ENCODE measurements at places on chromosomes 2 and 18. TPM values are rescaled to one million over a fixed set of nuclear protein-coding genes. Genes with fewer than 3 reads are reported as not detected.

GRCh38 chr2:9135822-9136558, 70.6 kb upstream of the ASAP2 start:
- no peak for DNase-seq

DNA sequence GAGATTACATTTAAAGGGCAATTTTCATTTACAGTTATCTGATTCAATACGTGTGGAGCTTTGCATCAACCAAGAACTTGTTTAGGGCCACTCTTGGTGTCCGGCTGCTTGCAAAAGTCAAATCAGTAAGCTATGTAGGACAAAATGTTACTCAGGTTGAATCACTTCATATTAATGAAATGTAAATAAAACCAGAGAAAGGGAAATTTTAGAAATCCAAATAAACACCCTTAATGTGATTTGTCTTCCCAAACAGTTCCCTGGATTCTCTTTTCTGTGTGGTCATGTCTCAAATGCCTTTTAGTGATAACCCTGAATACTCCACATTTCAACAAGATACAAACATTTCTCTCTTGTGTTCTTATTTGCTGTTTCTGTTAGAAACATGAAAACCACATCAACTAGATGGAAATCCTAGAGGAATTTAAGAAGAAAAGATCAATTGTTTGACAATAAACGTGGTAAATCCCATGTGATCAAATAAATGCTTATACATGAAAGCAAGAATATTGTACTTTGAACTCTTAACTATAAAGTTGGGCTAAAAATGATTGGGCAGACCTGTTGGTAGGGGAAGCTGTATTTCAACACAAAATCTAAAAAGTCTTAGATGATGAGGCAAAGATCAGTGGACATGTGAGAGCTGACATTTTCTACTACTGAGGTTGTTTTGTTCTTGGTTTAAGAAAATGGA, 101.3 kb downstream of the CDC42EP3 start:
- DNase-seq = no peak

TUBB8B gene
- total RNA-seq = not detected

TNFAIP6 gene
- total RNA-seq = 0.75 TPM

GRCh38 chr2:88471083-88471942, 18.8 kb upstream of the FOXI3 start:
- no peak for DNase-seq

DNA sequence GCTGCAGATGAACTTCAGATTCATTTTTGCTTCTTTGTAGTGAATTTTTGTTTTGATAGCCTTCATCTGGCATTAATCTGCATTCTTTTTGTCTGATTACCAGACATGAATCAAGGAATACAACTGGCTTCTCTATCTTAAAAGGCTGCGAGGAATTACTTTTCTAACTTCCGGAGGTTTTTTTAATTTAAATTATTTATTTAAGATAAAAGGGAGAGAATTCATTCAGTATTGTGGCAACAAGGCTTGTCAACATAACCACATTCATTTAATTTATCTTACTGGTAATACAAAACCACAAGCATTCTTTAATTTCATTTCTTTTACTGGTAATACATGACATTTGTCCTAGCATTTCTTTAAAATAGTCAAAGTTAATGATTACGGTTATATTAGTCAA, 36.0 kb downstream of the CSRNP3 start:
- DNase-seq = no peak

EML6 gene
- total RNA-seq = 8.1 TPM
